ENCODE measurements at places on chromosomes 6 and 20.

DNA sequence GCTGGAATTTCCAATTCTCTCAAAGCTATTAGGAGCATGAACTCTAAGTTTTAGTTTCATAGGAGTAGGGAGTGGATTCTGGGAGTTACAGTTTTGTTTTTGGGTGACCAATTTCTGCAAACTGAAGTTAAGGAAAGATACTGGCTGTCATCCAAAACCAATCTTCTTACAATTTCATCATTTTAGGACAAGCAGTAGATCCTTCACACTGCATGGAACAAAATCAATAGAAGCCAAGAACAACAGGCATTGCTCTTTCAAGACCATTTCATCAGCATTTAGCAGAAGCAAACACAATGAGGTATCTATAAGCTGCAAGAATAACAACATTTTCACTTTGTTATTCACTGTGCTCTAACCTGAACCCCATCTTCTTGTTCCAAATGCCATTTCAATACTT lies 173.0 kb downstream of the GMDS start:
- DNase-seq: no peak

DNA sequence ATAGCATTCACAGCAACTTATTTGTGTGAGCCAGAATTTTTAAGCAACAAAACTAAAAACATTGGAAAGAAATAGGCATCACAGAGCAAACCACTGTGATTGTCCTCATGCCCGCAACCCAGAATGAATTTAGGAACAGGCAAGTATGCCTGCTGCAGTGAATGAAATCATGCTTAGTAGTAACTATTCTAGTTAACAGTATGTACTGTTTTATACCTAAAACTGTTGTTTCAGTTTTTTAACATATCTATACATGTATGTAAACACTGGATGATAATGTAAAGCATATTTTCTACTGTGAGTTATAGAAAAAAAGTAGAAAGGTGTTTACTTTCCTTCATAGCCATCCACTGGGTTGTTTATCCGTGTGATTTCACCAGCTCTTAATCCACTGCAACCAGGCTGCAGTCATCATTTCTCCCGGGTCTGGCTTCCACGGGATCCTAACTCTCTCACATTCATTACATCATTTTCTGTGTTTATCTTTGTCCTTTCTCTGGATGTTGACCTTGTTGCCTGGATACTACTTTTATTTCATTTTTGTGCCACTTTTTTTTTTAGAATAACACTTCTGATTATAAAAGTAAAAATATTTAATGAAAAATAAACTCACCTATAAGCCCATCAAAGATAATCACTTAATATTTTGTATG lies 3.6 kb upstream of the ARFGEF3 start:
- DNase-seq: no peak

- no peak for DNase-seq
Observed at GRCh38 chr20:32792316-32792715, 27.4 kb upstream of the MAPRE1 start.

GRCh38 chr6:27882624-27883023 lies 29.6 kb downstream of the OR2B2 start:
- DNase-seq: no peak

DNA sequence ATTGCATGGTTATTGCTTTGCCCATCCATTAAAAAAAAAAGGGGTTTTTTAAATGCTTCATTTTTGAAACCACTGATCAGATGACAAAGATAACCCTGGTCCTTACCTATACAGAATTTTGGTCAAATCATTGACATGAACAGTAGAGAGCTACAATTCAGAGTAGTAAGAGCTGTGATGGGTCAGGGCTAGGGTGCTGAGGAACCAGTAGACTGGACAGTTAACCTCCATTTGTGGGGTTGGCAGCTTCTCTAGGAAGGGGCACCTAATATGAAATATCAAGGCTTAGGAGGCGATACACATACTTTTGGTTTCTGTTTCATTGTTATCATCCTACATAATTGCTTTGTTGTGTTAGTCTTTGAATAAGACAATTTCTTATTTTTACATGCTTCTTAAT lies 55.1 kb downstream of the ORC3 start:
- DNase-seq: no peak

GRCh38 chr20:23206061-23206460 lies 119.9 kb upstream of the CD93 start:
- no peak for DNase-seq

- no peak for DNase-seq
Observed at GRCh38 chr6:16324184-16324583, 85.8 kb downstream of the GMPR start.

- no peak for DNase-seq
Observed at GRCh38 chr6:119463081-119463626, 113.6 kb upstream of the MAN1A1 start.

GRCh38 chr6:124995645-124996325 lies 33.5 kb downstream of the RNF217 start:
- no peak for DNase-seq
